ENCODE measurements at places on chromosomes 16 and 17.

DNA sequence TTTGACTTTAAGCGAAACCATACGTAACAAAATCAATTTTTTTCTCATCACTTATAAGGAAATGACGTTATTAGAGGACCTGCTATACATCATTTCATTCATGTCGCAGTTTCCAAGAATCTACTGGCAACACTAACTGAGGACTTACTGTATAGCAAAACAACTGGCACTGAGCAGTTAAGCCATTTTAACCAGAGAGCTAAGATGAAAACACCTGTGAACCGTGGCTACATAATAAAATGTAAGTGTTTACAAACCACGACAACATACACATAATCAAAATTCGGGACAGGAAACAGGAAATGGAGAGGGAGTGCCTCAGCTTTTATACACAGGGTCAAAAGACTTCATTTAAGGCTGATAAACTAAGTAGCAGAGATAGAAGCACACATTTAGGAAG lies 29.5 kb downstream of the METTL16 start:
- DNase-seq, result no peak

DNA sequence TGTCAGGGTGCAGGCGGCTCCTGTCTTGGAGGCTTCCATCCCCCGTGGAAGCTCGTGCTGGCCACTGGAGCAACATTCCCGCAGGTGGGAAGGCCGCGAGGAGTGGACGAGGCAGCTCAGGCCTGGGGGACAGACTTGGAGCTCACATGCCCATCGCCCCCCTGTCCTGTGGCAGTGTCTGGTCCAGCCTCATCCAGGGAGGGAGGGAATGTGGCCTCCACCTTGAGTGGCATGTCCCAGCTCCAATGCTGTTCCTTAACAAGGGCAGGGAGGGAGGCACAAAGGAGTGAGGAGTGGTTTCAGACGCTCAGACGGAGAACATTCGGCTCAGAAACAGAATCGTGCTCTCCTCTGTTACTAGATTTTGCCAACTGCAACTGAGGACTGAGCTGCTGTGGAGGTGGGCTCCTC lies 159.4 kb upstream of the CHMP6 start:
- DNase-seq, result peak; percentile 75

DNA sequence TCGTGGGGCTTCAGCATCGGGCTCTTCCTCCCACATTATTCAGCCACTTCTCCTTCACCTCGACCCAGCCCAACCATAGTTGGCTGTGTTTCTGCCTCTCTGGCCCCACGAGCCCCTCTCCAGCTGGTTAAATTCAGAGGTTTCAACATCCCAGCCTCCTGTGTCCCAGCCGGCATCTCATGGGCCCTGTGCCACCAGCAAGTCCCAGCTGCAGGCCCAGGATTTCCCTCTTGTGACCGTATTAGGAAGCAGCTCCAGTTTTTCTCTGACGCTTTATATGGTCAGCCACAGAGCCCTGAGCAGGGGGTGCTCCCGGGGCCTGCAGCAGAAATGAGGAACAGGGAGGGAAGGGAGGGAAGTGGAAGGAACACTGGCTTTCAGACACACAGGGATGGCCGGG lies 27.4 kb downstream of the MYH11 start:
- DNase-seq, result peak; percentile 18

GRCh38 chr16:30429678-30430427 lies at the start of gene DCTPP1:
DCTPP1 (minus strand) TSS chr16:30430030; CDS start chr16:30429980, 50 bp downstream.
- DNase-seq, result peak; percentile 99

- DNase-seq, result no peak
Observed at GRCh38 chr16:83247767-83248372, 559.9 kb upstream of the HSBP1 start.

- DNase-seq, result peak; percentile 82
Observed at GRCh38 chr17:31453896-31454295, 62.4 kb downstream of the RAB11FIP4 start.

- DNase-seq, result no peak
Observed at GRCh38 chr17:63930951-63931575, 1.1 kb downstream of the CD79B start.

Data from myocyte (in vitro differentiated cells).